ENCODE measurements at places on chromosomes 2 and 18.

DNA sequence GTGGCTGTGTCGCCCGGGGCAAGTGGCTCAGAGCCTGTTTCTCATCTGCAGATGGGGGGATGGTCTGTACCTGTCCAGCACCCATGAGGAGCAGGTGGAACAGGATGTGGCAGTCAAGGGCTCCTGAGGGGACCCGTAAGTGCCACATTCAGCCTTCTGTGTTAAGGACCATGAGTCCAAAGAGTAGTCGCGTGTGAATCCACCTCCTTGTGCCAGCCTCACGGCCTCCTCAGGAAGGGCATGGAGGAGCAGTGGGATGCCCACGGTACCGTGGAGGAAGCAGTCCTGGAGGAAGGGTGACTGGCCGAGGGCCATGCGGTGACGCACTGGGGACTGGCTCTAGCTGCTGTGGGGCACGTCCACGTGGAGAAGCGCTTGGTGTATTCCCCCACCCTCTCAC, 61.1 kb downstream of the ODC1 start:
- DNase-seq = no peak

DNA sequence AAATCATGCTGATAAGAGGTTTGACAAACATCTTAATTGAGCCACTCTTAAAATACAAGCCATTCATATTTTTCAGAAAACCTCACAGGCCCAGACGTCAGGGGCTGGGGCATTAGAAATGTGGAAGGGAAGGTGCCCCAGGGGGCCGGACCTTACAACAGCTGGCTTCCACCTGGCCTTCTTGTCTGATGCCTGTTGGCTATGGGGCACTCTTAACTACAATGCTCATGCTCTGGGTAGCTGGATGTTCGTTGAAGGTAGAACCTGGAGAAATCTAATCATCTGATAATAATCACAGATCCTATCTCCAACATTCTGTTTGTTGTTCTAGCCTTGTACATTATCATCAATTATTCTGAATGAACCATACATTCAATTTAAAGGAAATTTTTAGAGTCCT, 156.9 kb upstream of the SOX11 start:
- no peak for DNase-seq

- no peak for DNase-seq
Measured at GRCh38 chr2:182191061-182191460, 205.4 kb downstream of the PPP1R1C start.

GRCh38 chr2:172829229-172829628, 93.6 kb downstream of the RAPGEF4 start:
- DNase-seq = no peak

GRCh38 chr2:211351987-211352386, 795.6 kb downstream of the CPS1 start:
- DNase-seq = no peak

- no peak for DNase-seq
Measured at GRCh38 chr2:196718419-196719109, 79.0 kb downstream of the CCDC150 start.
